ENCODE measurements at places on chromosomes 7 and 10.

GRCh38 chr7:139125657-139126056 is 16.1 kb upstream of the ZC3HAV1 start:
- DNase-seq = no peak

GRCh38 chr10:470339-471003 is 219.0 kb downstream of the DIP2C start:
- DNase-seq = no peak

DNA sequence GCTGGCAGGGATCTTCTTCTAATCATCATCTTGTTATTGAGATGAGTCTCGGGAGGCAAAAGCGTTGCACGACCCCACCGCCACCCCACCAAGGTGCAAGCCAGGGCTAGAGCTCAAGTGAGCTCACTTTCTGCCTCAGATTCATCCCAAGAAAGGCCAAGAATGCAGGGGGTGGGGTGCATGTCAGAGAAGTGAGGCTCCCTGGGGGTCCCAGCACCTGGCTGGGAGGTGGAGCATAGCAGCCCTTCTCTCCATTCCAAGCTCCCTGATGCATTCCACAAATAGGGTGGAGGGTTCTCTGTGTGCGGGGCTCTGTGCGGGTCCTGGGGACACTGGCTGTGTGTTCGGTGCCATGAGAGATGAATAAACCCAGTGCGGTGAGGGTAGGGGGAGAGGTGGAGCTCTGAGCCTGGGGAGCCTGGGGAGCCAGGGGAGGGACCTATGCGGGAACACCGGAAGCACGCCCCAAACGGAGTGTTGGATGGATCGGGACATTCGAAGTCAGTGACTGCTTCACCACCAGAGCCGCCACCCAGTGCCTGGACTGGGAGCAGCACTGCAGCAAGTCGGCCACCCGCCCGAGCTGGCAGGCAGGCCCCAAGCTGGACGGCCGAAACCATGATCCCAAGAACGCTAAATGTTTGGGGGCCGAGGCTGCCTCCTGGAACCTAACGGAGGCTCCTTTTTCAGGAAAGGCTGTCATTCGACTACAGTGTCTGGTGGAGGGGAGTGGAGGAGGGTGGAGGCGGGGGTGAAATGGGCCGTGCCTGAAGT is 17.9 kb upstream of the HMX3 start:
- DNase-seq = no peak

GRCh38 chr10:126373147-126373546 is 15.1 kb downstream of the ADAM12 start:
- peak; percentile 59 for DNase-seq

DNA sequence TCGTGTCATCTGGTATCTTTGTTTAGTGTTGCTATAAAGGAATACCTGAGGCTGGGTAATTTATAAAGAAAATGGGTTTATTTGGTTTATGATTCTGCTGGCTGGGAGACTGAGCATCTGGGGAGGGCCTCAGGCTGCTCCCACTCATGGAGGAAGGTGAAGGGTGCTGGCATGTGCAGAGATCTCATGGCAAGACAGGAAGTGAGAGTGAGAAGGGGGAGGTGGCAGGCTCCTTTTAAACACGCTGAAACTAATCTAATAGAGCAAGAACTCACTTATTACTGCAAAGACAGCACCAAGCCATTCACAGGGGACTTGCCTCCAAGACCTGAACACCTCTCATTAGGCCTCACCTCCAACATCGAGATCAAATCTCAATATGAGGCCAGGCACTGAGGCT is 11.3 kb downstream of the OIT3 start:
- DNase-seq = no peak

DNA sequence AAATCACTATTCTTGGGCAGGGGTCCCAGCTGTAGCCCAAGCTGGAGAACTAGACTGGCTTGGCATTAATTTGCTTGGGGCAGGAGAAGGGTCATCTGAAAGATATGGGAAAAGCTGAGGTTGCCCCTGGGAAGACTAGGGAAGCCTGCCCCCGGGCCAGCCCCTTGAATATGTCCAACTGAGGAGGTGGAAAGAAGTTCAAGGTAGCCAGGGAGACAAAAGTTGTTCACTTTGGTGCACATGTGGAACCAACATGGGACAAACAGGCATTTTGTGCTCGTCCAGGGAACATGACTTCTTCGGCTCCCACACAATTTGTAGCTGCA is 1.4 kb upstream of the LRRC61 start:
- DNase-seq = no peak

DNA sequence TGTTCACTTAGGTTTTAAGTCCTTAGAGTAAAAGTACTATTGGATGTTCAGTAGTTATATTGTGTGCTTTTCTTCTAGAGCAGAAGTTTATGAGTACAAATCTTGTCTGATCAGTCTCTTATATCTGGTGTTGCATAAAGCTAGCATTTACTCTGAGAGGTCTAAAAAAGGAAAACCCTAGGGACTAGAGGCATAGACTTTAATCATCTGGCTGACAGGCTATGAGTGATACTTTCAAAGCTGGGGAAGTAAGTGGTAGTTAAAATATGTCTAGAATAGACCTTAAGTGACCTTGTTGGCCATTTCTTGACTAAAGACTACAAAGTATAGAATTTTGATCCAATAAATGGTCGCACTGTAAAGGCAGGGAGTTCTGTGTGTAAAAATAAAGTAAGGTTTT is 32.9 kb upstream of the PHYHIPL start:
- no peak for DNase-seq

DNA sequence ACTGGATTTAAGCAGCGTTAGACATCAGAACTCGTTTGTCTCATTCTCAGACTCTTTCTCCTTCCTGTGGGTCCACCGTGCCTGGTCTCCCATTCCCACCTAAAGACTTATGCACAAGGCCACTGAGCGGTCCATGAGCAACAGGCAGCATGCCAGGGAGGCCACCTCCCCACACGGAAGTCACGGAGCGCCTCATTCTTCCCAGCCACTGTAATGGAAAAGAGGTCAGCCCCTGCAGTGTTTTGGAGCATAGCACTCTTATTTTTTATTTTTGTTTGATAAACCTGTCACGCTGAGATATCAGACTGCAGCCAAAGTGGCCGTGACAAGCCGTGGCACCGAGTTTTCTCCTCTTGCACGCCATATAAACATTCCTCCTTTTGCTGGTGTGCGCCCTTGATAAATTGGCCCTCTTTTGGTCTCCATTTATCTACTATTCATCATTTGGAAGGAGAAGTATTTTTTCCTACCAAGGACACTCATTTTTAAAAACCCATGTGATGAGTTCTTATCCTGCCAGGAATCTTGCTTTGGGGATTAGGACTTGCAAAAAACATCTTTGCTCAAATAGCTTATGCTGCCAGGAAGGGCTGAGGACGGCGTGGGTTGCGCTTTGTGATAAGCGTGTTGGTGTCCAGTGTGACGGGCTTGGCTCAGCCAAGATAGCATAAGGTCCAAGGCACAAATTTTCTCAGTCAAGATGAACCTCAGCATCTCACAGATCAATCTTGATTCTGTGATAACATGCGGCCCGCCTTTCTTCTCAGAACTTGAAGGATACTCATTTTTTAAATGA is 206.0 kb downstream of the CCDC3 start:
- no peak for DNase-seq

- DNase-seq = peak; percentile 26
Observed at GRCh38 chr10:21280971-21281572, 244.4 kb downstream of the SKIDA1 start.

DNA sequence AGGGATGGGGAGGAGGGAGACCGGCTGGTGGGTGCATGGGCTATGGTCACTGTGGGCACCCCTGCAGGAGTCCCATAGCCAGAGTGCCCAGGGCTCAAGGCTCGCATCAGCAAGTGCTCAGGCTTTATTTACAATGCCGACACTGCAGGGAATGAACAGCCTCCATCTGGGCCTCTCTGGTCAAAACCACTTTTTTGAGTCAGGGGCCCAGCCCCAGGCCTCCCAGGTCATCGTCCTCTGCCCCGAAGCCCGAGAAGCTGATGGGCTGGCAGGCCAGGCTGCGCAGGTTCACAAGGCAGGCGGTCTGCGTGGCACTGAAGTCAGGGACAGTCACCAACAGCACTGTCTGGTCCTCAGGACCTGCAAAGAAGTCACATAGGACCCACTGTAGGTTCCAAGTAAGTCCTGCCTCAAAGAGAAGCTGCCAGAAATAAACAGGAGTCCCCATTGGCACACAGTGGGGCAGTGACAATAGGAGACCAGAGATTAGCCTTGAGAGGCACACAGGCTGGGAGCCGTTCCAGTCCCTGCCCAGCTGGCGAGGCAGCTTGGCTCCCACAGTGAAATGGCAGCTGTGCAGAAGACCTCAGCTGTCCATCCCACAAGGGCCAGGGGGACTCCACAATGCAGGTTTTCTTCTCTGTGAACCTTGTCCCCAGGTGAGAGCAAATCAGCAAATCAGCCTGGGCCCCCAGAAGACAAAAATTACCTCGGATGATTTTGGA is 8.6 kb downstream of the POLD2 start:
- no peak for DNase-seq

GRCh38 chr10:35340975-35341374 is 4.7 kb downstream of the CCNY start:
- peak; percentile 45 for DNase-seq

DNA sequence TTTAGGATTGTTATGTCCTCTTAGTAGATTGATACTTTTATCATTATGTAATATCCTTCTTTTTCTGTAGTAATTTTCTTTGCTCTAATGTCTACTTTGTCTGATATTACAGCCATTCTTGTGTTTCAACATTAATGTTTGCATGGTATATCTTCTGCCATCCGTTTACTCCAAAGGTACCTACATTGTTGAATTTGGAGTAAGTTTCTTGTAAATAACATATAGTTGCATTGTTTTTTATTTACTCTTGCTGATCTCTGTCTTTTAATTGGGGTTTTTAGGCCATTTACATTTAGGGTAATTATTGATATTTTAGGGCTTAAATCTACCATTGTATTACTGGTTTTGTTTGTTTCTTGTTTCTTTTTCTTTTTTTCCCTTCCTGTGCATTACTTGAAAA is 100.1 kb downstream of the STK31 start:
- no peak for DNase-seq

Data from AG10803 (cell line).